Activated CD4-positive, alpha-beta T cell treated with anti-CD3 and anti-CD28 coated beads for 48 hours (primary cell): ENCODE measurements at places on chromosomes 7 and 10.

DNA sequence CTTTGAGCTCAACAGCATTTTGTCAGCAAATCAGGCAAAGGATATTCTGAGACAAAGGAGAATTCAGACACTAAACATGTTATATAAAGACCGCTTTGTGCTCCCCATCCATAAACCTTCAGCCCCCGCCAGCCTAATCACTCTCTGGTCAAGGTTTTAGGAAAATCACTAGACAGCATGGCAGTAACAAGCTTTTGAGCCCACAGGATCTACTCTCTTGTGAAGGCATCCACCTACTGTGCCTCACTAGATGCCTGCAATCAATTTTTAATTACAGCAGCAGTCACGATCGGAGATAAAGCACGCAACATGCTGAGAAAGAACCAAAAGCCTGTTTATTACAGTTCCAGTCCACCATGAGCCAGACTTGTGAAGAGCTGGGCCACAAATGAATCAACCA is 19.1 kb downstream of the PDE1C start:
- no peak for DNase-seq

- DNase-seq: no peak
These were observed 8.1 kb downstream of the MYL10 start for GRCh38 chr7:101620991-101621390.

GRCh38 chr10:90911133-90912051 is 9.5 kb downstream of the ANKRD1 start:
- peak; percentile 63 for DNase-seq

DNA sequence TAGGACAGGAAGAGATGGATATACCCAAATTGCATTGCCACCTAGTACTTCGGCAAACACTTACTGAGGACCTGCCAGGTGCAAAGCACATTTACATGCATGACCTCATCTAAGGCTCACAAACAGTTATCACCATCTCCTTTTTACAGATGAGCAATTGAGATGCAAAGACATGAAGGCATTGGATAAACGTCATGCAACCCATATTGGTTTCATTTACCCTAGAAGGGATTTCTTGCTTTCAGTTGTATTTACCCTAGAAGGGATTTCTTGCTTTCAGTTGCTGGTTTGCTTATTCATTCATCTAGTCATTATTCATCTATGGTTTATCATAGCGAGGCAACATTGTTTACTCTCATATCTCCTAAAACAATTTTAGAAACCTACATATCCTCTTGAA is 52.2 kb downstream of the STEAP1B start:
- no peak for DNase-seq

GRCh38 chr10:63549810-63550209 is 28.6 kb downstream of the REEP3 start:
- no peak for DNase-seq

DNA sequence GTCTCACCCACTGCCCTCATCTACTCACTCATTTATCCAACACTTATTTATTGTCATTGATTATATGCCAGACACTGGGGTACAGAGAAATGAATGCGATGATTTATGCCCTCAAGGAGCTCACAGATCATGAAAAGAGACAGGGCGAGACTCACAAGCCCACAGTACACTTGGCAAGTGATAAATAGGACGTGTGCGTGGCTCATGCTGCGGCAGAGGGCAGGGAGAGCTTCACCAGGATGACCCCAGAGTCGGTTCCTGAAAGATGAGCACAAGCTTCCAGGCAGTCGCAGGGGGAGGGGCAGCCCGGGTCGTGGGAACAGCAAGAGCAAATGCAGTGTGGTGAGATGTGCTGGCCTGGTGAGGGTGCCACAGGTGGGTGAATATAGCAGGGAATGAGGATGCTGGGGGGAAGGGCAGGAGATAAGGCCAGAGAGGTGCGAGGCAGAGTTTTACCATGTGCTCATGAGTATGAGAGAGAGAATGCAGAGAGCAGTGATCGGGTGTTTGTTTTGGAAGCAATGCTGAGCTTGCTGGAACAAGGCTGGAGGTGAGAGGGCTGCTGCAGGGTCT is 70.9 kb downstream of the ATXN7L1 start:
- DNase-seq: no peak

GRCh38 chr7:108079276-108079647 is 50.9 kb downstream of the LAMB4 start:
- no peak for DNase-seq

- DNase-seq: no peak
These were observed 375.2 kb downstream of the RPS24 start for GRCh38 chr10:78408671-78409472.

GRCh38 chr7:22782616-22783232 is 39.9 kb downstream of the TOMM7 start:
- DNase-seq: peak; percentile 86
